Lower leg skin (tissue), 4 donors: ENCODE measurements at places on chromosomes 3 and 15. TPM values are rescaled to one million over a fixed set of nuclear protein-coding genes. Genes with fewer than 3 reads are reported as not detected.

- peak; percentile 90 for DNase-seq
These were observed 3.9 kb upstream of the ACTL6A start for GRCh38 chr3:179558742-179559364.

DNA sequence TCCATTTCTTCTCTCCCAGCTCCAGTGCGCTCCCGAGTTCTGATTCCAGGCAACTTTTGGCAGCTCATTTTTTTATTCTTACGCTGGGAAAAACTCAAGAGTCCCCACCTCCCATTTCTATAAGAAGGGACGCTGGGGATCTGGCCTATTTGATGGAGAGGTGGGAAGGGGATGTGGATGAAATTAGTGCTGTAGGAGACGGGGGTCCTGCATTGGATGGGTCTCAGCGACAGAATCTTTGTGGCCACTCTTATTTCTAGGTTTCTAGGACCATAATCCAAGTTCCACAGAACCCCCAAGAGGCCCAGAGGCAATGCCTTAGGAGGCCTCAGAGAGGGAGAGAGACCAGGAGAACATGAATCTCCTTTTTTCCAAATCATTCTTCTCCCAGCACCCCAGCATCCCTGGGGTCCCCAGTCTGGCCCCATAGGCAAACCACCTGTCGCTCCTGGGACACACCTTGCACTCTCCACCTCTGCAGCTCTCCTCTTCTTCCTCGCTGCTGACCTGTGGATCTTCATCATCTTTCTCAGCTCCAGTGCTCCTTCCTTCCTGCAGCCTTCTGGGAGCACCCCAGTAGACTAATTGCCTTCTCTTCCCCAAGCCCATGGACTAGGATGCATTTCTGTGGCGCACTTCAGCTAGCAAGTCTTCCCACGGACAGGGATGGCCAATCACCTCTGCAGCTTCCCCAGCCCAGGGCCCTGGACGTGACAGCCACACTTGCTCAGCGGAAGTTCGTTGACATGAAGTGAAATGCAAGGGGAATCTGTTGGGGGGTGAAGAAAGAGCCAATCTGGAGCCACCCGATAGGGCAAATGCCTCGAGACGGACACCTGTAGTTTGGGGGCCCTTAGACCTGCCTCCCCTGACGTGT lies 100.1 kb upstream of the ALDH1A3 start:
- peak; percentile 49 for DNase-seq

- no peak for DNase-seq
These were observed 17.5 kb upstream of the ZBTB20 start for GRCh38 chr3:115164374-115165221.

DNA sequence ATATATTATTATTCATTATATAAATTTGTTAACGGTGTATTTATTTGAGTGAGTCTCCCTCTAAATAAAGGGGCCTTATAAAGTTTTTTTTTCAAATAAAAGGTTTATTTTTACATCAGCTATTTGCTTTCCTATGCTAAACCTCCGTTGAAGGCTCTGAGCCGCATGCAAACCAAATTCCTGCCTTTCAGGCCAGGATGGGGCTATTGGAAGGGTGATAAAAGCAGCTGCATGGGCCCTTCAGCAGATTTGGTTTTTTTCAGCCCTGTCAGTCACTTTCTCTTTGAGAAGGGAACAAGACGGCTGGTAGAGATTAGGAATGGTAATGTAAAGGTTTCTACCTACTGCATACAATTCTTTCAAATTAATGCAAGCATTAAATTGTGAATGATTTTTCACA lies 244.2 kb downstream of the WNT5A start:
- DNase-seq = no peak

DNA sequence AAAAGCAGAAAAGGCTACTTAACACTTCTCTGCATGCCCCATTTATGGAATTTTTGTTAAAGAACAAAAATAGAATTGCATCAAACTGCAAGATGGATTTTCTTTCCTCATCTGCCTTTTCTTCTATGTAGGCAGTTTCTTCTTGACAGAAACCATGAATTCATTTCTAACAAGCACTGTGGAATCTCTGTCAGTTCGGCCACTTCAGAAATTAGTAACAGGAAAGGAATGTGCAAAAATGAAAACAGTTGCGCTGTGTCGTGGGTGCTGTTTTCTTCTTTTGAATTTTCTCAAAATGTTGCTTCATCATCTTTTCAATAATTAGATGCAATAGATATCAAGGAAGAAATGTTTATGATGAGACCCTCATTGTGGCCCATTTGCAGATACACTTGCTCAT lies 151.6 kb downstream of the FOXB1 start:
- DNase-seq = no peak

DNA sequence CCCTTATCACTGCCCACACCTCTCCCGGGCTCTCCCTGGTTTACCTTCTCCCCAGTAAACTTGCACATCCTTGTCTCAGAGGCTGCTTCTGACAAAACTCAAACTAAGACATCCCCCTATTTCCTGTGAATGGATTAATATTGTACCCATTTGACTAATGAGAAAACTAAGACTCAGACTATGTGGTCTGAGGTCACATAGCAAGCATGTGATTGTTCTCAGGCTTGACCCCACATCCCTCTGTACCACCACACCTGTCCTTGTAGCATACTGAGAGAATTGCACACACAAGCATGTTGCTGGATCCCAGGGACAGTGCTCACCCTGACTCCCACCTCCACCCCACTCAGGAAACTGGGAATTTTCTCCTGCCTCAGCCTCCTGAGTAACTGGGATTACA lies 90.7 kb upstream of the HES1 start:
- DNase-seq = no peak

DNA sequence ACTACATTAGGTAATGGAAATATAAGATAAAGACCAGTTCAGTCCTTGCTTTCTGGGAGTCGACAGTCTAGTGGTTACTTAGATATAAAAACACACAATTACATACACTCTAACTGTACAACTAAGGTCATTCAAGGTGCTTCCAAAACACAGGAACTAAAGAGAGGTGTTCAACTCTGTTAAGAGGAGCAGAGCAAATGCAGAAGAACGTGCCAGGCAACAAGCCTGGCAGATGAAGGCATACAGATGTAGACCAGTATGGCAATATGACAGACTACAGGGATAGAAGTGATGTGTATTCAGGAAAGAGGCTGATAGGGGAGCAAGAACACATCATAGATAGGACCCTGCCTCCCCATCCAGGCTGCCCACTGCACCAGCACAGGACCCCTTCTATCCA lies 78.3 kb downstream of the CBLB start:
- DNase-seq = no peak

DNA sequence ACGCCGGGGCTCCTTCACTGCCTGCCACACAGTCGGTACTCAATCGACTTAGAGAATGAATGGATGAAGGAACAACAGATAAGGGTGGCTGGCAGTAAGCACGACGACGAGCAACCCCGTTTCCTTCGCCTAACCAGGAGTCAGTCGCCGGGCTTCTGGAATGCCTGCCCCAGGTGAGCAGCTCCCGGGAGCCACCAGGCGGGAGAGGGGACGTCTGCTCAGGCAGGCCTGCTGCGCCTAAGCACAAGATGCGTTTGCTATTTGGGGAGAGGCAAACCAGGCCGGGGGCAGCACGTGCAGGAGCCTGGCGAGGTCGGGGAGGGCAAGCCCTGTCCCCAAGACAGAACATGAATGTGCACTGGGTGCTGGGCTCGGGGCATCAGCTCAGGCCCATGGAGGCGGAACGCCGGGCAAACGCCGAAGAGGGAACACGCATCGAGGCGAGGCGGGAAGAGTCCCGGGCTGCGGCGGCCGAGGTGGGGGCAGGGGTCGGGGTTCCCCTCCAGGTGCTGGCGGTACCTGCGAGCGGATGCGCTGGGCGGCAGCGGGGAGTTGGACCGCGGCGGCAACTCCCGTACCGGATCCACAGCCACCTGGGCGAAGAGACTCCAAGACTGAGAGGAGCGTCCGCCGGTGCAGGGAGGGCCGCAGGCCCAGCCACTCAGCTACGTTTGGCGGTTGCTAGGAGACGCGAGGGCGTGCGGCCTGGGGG lies at the start of gene CFAP92:
Gene CFAP92, minus strand, starts transcription at position 616 of the 712 bp plus-strand sequence. CDS start 772 bp downstream, outside the sequence.
- peak; percentile 97 for DNase-seq

- DNase-seq = no peak
These were observed 665 bp downstream of the FRMD4B start for GRCh38 chr3:69385123-69385722.

DNA sequence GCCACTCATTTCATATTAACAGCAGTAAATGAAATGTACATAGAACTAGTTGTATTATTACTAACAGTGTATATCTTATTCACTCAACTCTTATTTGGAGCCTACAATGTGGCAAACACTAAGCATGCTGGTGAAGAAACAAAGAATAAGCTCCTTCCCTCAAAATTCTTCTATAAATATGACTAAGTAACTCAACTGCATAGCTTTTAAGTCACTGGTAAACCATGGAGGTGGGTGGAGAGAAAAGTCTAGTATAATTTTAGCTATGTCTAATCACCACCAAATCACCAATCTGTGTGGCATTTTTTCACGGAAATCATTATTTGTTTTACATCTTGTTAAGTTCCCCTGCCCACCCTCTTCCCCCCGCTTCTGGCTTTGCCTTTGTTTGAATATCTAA lies 17.5 kb downstream of the COPS2 start:
- no peak for DNase-seq

- no peak for DNase-seq
These were observed 314.0 kb downstream of the ERC2 start for GRCh38 chr3:56154297-56154696.

DNA sequence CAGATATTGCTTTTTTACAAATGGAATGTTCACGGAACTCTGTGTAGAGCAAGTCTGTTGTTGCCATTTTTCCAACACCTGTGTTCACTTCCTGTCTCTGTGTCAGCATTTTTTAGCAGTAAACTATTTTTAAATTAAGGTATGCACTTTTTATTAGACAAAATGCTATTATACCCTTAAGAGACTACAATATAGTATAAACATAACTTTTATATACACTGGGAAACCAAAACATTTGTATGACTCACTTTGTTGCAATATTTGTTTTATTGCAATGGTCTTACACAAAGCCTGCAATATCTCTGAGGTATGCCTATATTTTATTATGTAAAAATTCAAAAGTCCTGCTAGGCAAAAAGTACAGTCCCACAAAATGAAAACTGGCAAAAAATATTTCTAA lies 39.8 kb upstream of the FGF7 start:
- DNase-seq = no peak

DNA sequence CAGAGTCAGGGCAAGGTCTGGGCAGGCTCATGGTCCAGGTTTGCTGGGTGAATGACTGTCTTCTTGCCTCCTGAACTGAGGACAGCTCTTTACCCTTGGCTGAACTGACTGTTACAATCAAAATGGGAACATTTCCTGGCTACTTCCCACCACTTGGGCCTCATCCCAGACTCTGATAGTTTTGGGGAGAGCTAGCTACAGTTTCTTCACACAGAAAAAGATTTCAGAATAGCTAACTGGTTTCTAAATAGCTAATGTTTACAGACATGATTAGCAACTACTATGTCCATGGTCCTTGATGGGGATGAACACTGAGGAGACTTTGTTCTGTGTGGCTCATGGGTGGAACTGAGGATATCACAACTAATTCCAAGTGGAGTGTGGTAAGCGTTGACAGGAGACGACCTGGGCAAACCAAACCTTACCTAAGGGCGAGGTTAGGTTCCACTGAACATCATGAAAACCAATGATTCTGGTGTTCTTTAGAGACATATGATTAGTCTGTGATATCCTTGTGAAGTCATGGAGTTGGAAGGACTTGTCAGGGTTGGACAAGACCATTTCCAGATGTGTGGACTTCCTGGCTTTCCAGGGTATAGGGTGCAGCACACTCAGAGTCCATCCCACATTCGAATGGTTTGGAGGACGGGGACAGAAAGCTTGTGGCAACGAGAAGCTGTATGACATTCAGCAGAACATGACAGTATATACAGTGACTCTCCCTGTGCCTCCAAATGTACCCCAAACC lies 7.3 kb downstream of the ALPK3 start:
- DNase-seq = peak; percentile 71

- DNase-seq = no peak
These were observed 250.5 kb downstream of the KLF13 start for GRCh38 chr15:31577108-31577507.

DNA sequence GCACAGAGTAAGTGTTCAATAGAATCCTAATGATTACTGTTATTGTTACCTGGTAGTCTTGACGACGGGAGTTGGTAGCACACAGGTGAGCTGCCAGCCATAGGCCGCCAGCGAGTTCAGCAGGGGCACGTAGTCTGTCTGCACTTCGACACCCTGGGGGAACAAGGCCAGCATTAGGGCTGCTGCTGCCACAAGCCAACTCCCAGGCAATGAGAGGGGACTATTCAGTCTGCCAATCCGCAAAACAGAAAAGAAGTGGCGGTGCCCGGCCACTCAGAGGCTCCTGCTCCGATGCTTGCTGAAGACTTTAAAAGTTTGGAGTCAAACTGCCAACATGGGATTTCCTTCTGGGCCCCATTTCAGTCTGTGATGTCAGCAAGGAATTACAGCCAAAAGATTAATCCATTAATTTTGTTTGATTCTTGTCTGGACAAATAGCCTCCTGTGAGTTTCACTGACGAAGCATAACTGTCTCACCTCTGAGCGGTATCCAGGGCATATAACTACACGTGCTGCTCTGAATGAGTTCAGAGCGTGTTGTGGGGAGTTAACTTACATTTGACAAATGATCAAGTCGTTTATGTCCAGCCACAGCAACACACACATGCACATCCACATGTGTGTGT lies 61.8 kb downstream of the OXNAD1 start:
- DNase-seq = no peak

- DNase-seq = no peak
These were observed 8.4 kb upstream of the RBSN start for GRCh38 chr3:15107075-15107947.

The ZPLD1 gene
- 0.16 TPM for total RNA-seq

The MEX3B gene
- total RNA-seq = 1.6 TPM

The RTP3 gene
- total RNA-seq = not detected

The TGM5 gene
- total RNA-seq = 98.2 TPM

The SLC22A13 gene
- 0.13 TPM for total RNA-seq
